ENCODE measurements at places on chromosomes 16 and 17.

DNA sequence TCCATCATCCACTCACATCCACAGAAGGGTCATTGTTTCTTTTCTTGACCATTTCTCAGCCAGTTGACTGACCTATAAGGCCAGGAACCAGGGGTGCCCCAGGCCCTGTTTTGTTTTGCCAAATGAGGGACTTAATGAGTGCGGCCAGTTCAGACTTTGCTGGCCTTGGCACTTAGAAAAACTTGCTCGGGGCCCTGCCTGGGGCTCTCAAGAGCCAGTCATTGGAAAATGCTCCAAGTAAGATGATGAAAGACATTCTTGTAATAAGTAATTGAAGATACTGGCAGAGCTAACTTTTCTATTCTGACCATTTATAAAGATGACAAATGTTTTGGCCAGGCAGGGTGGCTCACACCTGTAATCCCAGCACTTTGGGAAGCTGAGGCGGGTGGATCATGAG, 29.0 kb upstream of the CLEC18B start:
- DNase-seq = no peak

DNA sequence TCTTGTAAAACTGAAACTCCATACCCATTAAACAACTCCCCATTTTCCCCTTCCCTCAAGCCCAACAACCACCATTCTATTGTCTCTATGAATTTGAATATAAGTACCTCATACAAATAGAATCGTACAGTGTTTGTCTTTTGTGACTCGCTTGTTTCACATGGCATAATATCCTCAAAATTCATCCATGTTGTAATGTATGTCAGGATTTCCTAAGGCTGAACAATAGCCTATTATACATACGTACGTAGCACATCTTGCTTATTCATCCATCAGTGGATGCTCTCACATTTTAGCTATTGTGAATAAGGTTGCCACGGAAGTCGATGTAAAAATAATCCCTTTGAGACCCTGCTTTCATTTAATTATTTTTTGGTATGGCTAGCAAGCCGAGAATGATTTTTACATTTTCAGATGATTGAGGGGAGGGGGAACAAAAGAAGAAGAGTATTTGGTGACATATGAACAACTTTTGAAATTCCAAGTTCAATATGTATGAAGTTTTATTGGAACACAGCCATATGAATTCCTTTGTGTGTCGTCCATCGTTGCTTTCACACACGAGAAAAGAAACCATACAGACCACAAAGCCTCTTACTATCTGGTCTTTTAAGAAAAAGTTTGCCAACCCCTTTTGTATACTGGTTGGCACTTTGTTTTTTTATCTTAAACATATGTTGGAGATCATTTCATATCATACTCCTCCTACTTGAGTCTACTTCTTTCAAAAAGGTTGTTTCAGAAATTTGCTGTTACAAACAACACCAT, 371.2 kb downstream of the NPIPA8 start:
- DNase-seq = no peak

GRCh38 chr17:55285340-55286301, 20.9 kb downstream of the HLF start:
- DNase-seq = no peak

- peak; percentile 35 for DNase-seq
Measured at GRCh38 chr16:84357191-84357651, 11.1 kb upstream of the ATP2C2 start.

GRCh38 chr17:36072431-36073121, 8.5 kb downstream of the CCL18 start:
- no peak for DNase-seq

DNA sequence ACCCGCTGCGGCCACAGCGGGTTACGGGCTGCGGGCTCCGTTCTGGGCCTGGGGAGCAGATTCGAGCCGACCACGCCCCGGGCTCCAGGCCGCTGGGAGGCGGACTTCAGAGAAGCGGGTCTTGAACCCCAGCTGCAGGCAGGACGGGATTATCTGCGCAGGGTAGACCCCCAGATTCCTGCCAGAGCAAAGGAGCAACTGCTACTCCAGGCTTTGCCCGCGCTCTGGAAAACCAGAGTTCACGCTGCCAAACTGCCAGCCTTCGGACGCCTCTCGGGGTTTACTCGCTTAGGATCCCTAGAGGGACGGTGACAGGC, 301 bp upstream of the ULK2 start:
- no peak for DNase-seq

All from NCI-H226 (cell line).